ENCODE measurements at places on chromosomes 7 and 10. TPM values are rescaled to one million over a fixed set of nuclear protein-coding genes. Genes with fewer than 3 reads are reported as not detected.

Gene GDF2
- not detected for total RNA-seq

Gene TMEM254
- 16.5 TPM for total RNA-seq

- DNase-seq: no peak
Observed at GRCh38 chr7:101862280-101863220, 45.1 kb downstream of the CUX1 start.

DNA sequence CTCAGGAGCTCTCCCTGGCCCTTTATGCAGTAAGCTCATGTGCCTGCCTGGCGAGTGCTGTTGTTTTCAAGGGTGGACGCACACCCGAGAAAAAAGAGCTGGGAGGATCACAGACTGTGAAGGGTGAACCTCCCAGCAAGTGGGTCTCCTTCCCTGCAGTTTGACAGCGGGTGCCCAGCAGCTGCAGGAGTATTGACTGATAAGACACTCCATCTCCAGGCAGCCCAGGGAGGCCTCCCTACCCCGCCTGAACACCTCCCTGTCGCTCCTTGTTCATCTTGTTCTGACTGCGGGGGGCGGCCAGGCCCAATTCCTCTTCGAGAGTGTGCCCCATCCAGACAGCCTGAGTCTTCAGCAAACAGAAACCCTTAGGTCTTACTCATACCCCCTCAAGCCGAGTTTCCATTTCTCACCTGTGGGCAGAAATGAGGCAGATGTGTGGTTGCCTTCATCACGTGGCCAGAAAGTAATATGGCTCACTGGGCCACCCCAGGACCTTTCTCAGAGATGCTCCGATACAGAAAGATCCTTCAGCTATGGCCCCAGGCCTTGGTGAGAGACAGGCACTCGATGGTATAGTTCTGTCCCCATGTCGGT is 17.2 kb downstream of the MDH2 start:
- DNase-seq: no peak

DNA sequence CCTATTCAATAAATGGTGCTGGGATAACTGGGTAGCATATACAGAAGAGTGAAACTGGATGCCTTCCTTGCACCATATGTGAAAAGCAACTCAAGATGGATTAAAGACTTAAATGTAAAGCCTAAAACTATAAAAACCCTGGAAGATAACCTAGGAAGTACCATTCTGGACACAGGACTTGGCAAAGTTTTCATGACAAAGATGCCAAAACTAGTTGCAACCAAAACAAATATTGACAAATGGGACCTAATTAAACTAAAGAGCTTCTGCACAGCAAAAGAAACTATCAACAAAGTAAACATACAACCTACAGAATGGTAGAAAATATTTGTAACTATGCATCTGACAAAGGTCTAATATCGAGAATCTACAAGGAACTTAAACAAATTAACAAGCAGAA is 129.1 kb upstream of the CTBP2 start:
- DNase-seq: no peak

DNA sequence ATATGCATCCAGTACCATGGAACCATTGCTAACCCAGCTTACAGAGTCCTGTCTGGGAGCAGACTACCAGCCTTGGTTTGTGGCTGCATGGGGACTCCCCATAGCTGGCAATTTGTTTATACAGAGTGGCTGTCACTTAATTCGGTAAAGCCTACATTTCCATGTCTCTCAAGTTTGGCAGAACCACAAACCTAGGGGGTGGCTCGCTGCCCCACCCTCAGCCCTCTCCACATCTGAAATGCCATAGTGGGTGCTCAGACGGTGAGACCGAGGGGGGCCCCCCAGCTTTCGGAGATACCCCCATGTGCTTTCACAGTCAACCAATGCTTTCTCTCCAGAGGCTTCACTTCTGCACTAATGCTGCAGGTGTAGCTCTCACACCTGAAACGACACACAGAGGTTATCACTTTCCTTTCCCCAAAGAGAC is 75.5 kb upstream of the KAT6B start:
- DNase-seq: no peak

Data from HT1080 (cell line).